ENCODE measurements at places on chromosomes 3 and 15.

GRCh38 chr15:44081026-44082013, 113.8 kb downstream of the FRMD5 start:
- DNase-seq, result no peak

DNA sequence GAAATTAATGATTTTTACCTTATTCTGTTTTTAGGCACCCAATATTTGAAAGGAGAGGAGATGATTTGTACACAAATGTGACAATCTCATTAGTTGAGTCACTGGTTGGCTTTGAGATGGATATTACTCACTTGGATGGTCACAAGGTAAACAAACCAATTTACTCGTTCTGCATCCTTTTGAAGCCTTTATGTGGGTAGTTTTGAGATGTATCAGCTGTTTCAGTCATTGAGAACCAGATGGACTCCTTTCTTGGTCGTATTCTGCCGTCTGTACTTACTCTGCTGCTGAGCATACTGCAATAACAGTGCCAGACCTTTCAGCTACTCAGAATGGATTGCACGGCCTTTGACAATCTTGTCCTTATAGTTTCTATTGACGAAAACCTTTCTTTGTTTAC, 13.3 kb downstream of the DNAJB11 start:
- no peak for DNase-seq

GRCh38 chr3:106261915-106262683, 393.3 kb upstream of the CBLB start:
- DNase-seq, result no peak

DNA sequence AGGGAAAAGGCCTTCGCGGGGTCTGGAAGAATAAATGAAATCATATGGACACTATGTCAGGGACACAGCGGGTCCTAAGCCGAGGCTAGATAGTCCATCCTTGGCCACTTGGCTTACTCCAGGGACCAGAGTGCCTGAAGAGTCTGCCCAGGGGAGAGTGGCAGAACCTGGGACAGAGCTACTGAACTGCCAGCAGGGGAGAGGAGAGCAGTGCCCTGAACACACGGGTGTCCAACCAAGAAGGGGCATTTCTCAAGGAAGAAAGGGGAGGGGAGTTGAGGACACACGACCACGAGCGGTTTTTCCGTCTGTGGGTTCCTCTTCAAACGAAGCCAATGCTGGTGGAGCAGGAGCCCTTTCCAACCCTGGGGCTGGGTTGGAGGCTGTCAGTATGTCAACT, 1.0 kb downstream of the ACAN start:
- DNase-seq, result no peak

- no peak for DNase-seq
These were observed 98.2 kb downstream of the MYH15 start for GRCh38 chr3:108412121-108412750.

DNA sequence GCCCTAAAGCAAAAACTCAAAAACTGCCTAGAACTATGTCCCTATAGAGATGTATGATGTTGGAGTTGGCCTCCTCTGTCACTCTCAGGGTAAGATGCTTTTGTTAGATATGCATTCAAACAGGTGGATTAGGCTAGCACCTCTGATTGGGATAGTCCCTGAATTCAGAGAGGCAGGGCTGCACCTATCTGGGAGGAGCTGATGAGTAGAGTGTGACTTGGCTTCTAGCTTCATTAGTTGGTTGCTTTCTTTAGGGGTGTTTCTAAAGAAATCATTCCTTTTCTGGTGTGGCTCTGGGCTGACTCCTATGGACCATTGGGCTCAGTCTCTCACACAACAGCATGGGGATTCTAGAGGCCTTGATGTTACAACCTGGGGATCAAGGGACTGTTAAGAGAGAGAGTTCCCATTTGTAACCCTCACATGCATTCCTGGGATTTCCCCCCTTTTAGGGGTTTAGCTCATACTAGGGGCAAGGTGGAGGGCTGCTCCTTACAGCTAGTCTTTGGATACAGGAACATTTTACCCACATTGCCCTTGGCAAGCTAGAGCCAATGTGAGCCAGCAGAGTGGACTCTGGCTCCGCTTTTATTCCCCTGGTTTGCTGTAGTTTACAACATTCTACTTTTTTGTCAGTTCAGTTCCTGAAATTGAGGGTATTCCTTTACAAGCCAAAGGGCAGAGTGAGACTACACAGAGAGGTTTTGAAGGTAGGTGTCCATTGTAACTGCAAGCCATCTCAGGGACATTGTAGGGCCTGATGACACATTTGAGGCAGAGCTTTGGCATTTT, 7.5 kb downstream of the ZNF592 start:
- no peak for DNase-seq

- DNase-seq, result no peak
These were observed 110.3 kb downstream of the PIK3CB start for GRCh38 chr3:138724443-138724842.

GRCh38 chr3:13890377-13891016, 10.6 kb upstream of the WNT7A start:
- peak; percentile 27 for DNase-seq

- no peak for DNase-seq
These were observed 954 bp upstream of the MAPKBP1 start for GRCh38 chr15:41773332-41773728.

GRCh38 chr3:171755656-171756055, 54.6 kb downstream of the PLD1 start:
- DNase-seq, result no peak

DNA sequence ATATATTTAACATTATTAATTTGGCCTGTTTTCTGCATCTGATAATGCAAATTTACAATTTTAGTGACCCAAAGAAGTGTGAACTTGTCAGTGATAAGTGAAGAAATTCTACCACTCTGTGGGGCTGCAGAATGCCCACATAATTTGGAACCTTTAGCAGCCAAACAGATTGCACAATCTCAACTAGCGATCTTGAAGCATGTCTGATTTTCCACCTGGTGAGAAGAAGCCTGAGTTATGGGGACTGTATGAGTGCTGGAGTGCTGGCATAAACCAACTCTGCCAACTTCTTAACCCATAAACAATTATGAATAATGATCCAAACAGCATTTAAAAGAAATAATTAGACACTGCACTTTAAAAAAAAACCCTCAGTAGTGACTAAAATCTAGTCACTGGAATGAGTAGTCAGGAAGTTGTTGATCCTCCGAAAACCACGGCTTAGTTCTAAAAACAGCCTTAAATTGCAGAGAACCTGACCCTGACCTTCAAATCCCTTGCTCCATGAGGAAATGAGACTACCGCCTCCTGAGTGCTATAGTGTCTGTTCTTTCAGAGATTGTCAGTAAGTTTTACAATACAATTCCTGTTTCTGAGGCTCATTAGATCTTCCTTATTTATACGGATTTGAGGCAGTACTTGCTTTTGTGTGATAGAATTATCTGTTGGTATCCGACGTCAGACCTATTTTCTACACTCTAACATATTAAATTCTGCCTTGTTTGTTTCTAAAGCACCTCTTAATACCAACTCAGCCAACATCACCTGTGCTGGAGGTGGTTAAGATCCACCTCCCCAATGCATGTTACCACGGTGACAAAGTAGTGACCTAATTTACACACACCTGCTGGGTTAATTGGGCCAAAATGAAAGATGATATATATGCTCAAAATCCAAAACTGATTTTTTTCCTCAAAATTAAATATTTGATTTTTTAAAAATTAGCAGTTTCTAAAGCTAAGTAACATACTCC, 267.7 kb downstream of the ZBTB20 start:
- no peak for DNase-seq

- peak; percentile 43 for DNase-seq
These were observed 8.4 kb upstream of the ATR start for GRCh38 chr3:142586803-142587406.

GRCh38 chr3:135771760-135772159, 193.8 kb upstream of the PPP2R3A start:
- no peak for DNase-seq

DNA sequence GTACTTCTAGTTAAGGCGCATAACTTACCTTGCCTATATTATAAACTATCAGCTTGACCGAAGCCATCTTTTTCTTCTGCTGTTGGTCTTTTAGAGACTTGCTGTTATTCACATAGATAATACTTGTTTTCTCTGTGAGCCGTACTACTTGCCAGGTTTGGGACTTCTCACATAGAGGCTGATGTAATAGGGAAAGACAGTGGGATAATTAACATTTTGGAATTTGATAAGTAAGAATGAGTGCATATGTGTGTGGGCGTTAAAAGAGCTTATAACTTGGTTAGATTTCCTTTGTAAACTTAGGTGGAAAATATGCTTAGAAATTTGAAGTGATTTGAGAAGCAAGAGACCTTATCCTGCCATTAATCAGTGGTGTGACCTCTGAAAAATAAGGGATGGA, 47.8 kb downstream of the FNDC3B start:
- no peak for DNase-seq

DNA sequence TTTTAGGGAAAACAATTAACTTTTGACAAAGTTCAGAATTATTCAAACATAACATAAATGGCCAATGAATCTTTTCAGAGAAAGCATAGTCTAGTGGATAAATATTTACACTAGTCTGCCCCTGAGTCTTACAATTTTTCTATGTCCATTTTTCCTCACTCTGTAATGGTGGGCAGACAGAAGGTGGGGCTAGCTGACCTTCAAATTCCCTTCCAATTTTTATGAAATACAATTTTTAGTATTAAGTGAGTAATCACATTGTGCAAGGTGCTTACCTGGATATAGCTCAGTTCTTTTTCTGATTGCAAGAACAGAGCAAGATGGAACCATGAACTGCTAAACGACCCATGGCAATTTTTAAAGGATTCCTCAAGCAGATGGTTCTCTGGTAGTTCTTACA, 441.7 kb upstream of the NR2F2 start:
- no peak for DNase-seq

GRCh38 chr3:151203051-151203420, at the start of gene GPR171:
Gene GPR171, minus strand, starts transcription at chr3:151203216. Its CDS starts 3,830 bp downstream, at chr3:151199386.
- DNase-seq, result no peak

GRCh38 chr3:109702976-109703375, 365.6 kb upstream of the DPPA4 start:
- no peak for DNase-seq

- DNase-seq, result no peak
These were observed 237.5 kb downstream of the ADAMTS17 start for GRCh38 chr15:100104245-100104644.

GRCh38 chr15:69373406-69373805, 40.7 kb upstream of the KIF23 start:
- DNase-seq, result no peak

DNA sequence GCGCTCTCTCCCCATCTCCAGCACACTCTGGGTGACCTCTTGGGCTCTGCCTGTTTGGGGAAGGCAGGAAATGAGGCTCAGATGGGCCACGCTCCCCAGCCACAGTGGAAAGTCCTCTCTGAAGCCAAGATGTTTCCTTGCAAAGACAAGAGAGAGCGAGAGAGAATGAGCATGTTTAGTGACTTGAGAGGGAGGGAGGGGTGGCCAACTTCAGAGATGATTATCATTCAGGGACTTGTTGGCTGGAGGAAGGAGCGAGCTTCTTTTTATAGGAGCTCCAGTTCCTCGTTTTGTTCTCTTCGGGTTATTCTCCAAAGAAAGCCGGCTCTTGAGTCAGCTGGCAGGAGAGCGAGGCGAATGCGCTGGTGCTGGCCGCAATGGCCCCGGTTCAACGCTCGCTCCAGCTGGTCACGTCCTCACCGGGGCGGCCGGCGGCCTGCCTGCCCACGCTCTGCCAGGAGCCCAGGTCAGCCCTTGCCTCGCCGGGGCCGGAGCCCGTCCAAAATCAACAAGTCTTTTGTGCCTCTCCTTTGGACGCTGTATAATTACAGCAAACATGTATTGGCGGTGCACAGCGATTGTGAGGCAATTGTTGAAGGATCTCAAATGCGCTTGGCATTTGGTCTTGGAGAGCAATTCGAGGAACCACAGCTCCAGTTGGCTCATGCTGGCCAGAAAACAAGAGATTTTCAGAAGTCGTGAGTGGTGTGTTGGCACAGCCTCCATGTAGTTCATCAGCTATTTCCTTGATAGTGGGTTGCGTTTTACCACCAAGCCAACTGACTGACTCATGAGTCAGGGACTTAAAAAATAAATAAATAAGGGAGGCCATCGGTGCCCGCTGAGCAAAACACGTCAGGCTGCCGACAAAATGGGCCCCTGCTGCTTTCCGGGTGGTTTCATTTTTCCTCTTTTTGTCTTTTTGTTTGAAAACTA, 288.6 kb downstream of the UACA start:
- DNase-seq, result no peak

DNA sequence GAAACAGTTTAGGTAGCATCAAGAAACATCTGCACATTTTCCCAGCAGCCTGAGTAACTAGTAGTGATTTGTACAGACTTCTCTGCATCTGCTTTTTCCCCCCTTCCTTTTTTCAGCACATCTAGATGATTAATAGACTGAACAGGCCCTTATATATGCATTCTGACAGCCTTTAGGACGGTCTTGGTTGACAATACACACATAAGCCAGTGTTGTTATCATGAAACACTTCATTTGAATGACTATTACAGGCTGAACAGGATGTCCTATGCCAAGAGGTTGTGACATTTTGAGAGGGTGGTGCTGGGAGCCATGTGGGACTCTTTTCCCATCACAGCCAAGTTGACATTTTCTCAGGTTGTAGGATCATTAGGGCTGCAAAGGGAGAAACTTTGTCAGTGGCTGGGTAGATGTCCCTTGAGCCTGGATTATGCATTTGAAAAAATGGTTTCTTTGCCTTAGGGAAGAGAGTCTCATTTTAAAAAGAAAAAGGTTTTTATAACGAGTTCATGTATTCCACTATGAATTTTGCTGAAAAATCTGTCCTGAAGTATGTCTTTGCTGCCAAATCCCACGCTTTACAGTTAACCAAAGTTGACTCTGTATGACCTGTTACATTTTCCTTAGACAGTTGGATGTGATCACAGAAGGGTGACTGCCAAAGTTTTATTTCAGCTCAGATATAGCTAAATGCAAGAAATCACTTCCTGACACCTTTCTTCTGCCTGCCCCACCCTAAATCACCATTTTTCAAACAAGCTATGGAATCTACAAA, 73.7 kb downstream of the FILIP1L start:
- DNase-seq, result no peak

GRCh38 chr3:124491098-124491497, 239.2 kb upstream of the UMPS start:
- no peak for DNase-seq

- no peak for DNase-seq
These were observed 8.8 kb downstream of the TMEM40 start for GRCh38 chr3:12750223-12750622.

DNA sequence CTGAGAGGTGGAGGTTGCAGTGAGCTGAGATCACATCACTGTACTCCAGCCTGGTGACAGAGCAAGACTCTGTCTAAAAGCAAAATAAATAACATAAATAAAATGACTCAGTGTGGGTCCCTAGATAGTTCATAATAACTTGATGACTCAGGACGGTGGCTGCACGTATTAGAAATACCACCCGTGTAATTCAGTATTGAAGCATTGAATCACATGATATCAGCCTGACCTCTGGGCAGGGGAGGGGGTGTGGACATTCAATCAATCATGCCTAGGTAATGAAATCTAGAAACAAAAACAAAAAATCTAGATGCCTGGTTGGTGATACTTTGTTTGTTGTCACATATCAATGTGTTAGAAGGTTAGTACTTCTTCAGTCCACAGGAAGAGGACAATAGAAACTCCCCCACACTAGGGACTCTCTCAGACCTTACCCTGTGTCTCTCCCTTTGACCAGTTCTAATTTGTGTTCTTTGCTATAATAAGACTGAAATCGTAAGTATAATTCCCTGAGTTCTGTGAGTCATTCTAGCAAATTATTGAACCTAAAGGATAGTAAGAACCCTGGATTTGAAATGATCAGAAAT, 177.3 kb downstream of the GAP43 start:
- DNase-seq, result no peak

- no peak for DNase-seq
These were observed 509.0 kb upstream of the NECTIN3 start for GRCh38 chr3:110562621-110563020.

All from H9 (cell line).